ENCODE measurements at places on chromosomes 1 and 21. TPM values are rescaled to one million over a fixed set of nuclear protein-coding genes. Genes with fewer than 3 reads are reported as not detected.

The C1QA gene
- not detected for total RNA-seq

The RGS1 gene
- total RNA-seq = 1.1 TPM

The IL23R gene
- not detected for total RNA-seq

GRCh38 chr1:36845802-36846201 lies 188.5 kb downstream of the GRIK3 start:
- no peak for DNase-seq

DNA sequence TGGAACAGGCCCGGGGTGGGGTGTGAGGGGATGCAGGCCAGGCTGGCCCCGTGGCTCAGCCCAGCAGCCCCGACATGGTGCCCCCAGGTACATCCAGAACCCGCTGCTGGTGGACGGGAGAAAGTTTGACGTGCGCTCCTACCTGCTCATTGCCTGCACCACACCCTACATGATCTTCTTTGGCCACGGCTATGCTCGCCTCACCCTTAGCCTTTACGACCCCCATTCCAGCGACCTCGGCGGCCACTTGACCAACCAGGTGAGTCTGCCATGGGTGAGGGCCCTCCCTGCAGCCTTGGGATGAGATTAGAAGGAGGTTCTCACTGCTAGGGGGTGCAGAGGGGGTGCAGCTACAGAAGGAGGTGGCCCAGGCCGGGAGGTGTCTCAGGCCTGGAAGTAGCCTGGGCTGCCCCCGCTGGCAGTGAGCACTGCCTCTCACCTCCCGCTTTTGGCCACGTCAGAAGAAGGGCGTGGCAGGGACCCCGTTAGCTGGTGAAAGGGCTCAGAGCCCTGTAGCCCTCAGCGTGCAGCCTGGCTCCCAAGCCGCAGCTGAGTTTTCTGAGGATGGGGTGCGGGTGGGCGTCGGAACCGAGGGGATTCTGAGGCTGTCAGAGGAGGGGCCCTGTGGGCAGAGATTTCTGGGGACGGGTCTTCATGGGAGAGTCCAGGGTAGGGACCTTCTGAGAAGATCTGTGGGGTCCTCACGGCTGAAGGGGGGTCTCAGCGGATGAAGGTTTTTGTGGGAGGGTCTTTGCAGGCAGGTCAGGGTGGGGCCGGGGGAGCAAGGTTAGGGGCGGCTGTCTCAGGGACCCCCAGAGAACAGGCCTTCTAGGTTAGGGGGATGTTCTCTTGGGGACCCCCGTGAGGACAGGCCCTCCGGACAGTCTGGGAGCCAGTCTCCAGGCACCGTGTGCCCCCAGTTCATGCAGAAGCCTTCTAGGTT lies 10.4 kb downstream of the TTLL10 start:
- DNase-seq = no peak

The AMY1A gene
- total RNA-seq = not detected

DNA sequence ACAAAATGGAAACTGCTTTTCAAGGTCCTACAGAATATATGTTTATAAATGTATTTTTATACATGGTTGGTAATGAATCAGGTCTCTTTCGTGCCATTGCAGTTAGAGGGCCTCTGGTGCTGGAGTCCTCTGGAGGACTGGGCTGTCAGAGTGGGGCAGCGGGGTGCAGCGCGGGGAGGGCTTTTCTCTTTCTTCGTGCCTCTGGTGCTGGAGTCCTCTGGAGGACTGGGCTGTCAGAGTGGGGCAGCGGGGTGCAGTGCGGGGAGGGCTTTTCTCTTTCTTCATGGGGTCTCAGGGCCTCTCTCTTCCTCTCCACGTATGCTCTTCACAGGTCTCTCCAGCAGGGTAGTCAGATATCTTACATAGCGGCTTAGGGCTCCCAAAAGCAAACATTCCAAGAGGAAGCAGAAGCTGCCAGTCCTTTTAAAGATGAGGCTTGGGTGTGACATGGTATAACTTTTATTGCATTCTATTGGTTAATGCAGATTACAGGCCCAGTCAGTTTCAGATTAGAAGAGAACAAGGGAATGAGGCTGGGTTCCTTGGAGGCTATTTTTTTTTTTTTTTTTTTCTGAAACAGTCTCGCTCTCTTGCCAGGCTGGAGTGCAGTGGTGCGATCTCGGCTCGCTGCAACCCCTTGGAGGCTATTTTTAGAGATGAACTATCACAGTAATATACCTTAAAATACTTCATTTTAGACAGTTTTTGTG lies 13.1 kb downstream of the SDCCAG8 start:
- DNase-seq = no peak

The SELENON gene
- 68.7 TPM for total RNA-seq

DNA sequence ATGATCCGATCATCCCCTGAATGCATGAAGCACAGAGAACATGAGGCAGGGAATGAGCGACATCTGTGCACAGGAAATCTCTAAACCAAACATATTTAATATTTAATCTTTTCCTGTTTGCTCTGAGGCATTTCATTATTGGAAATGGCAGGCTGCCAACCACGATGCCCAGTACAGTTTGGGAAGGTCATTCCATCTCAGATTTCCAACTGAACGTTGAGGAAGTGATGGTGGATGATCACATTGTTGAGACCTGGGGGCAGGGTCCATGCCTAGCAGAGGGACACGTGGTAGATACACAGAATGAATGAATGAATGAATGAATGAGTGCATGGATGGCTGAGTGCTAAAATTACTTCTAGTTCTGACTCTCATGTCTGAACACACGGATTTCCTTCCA lies 15.9 kb upstream of the FASLG start:
- no peak for DNase-seq

DNA sequence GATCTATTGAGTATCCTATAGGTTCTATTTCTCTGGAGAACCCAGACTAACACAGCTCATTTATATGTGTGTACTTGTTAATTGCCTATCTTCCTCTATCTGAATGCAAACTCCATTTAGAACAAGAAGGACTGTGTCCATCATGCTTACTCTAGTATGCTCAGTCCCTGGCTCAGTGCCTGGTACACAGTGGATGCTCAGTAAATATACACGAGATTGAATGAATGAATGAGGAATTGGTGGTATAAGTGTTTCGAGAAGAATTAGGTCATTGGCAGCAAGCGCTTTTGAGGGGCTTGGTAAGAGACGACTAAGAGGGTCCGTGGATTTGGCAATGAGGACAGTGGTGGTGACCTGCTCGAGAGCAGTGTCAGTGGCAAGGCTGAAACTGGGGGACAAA lies 112.5 kb downstream of the CSMD2 start:
- no peak for DNase-seq

- DNase-seq = no peak
These were observed 43.0 kb downstream of the PLXNA2 start for GRCh38 chr1:208201229-208201628.

DNA sequence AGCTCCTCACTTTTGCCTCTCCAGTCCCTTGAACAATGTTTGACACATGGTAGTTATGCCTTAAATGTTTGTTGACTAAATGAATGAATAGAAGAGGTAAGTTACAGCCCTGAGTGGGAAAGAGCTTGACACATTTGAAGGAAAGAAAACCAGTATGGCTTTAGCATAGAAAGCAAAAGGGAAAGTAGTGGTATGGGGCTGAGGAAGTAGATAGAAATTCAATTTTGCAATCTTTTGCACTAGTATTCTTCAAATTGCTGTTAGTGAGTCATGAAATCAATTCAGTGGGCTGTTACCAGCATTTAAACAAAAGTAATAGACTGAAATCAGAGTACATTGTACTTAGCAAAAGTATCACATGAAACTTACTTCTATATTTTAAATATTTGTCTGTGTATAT lies 21.1 kb downstream of the PLA2G4A start:
- no peak for DNase-seq

DNA sequence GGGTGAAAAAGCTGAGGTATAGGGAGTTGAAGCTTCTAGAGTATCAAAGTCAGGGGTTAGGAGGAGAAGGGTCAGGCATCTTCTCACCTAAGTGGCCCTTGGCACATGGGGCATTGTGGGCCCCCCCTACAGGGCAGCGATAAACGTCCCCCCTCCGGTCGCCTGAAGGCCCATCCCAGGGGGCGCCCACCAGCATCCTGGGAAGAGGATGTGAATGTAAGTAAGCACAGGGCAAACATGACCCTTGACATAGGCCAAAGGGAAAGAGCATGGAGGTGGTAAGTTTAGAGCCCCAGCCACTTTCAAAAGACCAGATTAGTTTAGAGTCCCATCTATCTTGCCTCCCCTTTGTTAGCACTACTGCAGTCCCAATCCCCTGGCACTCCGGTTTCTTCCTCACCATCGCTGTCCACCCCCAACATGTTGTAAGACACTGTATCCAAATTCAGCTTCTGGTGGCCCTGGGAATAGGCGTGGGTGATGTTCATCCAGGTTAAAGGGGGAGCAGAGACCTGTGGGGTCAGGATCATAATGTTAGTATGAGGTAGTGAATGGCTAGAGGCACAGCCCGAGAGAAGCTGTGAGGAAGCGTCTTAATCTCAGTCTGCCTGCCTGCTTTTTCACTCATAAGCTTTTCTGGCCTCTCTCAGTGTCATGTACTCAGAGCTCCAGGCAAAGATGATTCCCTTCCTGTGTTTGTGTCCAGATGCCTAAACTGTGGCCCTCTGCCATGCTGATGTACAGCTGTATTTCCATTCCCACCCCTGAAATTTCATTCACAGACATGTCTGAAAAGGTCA lies 2.7 kb downstream of the ITGA10 start:
- no peak for DNase-seq

GRCh38 chr1:46131712-46132528 lies 509 bp downstream of the PIK3R3 start:
- no peak for DNase-seq

- no peak for DNase-seq
These were observed 5.2 kb upstream of the OTUD7B start for GRCh38 chr1:150015651-150016131.

The SKI gene
- 55.7 TPM for total RNA-seq

The LCE1F gene
- total RNA-seq = not detected

The ADAMTS5 gene
- 5.8 TPM for total RNA-seq

GRCh38 chr1:19315378-19316198 lies 3.5 kb downstream of the SLC66A1 start:
- DNase-seq = no peak

- no peak for DNase-seq
These were observed 1261.2 kb upstream of the B3GALT2 start for GRCh38 chr1:194447636-194448035.

GRCh38 chr1:91797164-91797563 lies 88.8 kb downstream of the TGFBR3 start:
- DNase-seq = no peak

- no peak for DNase-seq
These were observed 144.0 kb downstream of the PGBD5 start for GRCh38 chr1:230282157-230282556.

- DNase-seq = no peak
These were observed 30.4 kb upstream of the MAN1C1 start for GRCh38 chr1:25586181-25586588.

- DNase-seq = no peak
These were observed 58.6 kb upstream of the TMEM51 start for GRCh38 chr1:15094719-15095495.

DNA sequence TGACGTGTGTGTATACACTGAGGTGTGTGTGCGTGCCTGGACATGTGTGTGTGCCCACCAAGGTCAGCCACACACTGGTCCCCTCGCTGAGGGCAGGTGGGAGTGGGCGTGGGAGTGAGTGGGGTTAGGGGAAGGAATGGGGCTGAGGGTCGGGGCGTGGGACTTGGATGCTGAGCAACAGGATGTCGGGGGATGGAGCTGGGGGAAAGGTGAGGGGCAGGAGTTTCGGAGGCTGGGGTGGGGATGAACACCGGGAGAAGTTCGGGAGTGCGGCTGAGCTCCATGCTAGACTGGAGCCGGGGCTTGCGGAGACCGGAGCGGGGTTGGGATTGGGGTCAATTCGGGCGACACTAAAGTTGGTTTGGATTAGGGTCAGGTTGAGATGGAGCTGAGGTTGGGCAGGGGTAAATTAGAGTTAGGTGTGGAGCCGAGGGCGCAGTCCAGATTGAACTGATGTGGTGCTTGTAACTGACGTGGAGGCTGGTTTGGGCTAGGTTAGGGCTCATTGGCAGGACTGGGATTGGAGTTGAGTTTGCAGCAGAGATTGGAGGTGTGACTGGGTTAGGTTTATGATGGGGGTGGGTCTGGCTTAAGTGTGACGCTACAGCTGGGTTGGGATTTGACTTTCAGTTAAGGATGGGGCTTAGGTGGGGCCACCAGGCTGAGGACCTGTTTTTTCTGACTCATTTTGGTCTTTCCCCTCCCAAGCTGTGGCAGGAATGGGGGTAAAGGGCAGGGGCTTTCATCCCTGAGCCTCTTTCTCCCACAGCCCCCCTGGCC lies 3.3 kb upstream of the GUCA2A start:
- DNase-seq = no peak

The RHD gene
- not detected for total RNA-seq

The PLA2G4A gene
- total RNA-seq = 2.9 TPM

The ACOT11 gene
- total RNA-seq = 5.2 TPM

DNA sequence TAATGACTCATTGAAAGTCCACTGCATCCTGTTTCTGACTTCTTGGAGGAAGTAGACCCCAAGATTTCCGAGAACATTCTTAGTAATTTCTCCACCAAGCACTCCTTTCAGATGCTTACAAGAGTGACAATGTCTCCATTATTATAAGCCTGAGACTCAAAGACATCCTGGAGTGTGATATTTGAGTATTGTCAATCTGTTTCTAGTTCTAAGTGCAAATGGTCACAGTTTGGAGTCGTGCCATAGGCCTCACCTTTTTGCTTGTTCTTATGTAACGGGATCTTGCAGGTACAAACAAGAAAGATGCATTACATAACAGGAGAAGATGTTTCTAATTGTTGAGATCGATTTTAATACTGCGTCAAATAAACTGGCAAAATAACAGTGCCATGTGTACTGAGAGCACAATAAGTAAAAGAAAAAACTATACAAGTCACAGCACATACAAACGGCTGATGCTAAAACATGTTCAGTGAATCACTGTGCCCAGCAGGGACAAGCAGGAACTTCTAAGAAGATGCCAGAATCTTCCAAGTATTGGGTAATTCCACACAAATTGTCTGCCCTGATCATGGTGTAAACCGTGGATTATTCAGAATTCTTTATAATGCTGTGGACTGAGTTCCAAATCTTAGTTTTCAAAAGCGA lies 54.1 kb downstream of the CD2 start:
- no peak for DNase-seq

Data from type B pancreatic cell (in vitro differentiated cells).